SJCRH30 (cell line): ENCODE measurements at places on chromosomes 11 and 22.
A peak's percentile ranks its signal among the peaks of the same experiment; 100 is the strongest.

GRCh38 chr11:29809121-29809520 lies 207.7 kb downstream of the KCNA4 start:
- H3K4me1 ChIP-seq, result no peaks in the 10 kb centered on the region
- no peak overlapping the region for H3K27ac ChIP-seq
- H3K36me3 ChIP-seq, result no peaks in the 10 kb centered on the region
- no peak for DNase-seq

DNA sequence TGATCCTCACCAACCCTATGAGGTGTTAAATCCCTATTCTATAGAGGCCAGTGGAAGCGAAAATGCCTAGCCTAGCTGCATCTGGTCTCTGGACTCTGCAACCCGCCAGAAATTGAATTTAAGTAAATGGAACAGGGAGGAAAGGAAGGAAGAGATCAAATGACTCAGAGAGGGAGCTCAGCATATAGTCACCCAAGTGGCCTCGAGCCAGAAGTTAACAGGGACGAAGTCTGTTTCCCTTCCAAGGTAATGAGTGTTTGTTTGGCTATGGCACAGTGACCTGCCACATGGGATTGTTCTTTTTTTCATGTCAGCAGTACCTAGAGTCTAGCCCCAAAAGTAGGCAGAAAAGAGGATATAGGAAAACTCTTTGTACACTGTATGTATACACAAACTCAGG lies 66.3 kb downstream of the PAK1 start:
- H3K27ac ChIP-seq, result peak overlapping the region; percentile 55
- DNase-seq, result peak; percentile 83
- H3K27me3 ChIP-seq, result no peaks in the 10 kb centered on the region
- H3K36me3 ChIP-seq, result no peaks in the 10 kb centered on the region

- no peak overlapping the region for H3K4me3 ChIP-seq
- DNase-seq, result no peak
- H3K27me3 ChIP-seq, result no peaks in the 10 kb centered on the region
- H3K27ac ChIP-seq, result no peak overlapping the region
- peaks cover 9% of the 10 kb centered on the region; the same call in 1 of the 2 replicates for H3K4me1 ChIP-seq
Observed at GRCh38 chr11:20064961-20065405, 95.3 kb downstream of the DBX1 start.

DNA sequence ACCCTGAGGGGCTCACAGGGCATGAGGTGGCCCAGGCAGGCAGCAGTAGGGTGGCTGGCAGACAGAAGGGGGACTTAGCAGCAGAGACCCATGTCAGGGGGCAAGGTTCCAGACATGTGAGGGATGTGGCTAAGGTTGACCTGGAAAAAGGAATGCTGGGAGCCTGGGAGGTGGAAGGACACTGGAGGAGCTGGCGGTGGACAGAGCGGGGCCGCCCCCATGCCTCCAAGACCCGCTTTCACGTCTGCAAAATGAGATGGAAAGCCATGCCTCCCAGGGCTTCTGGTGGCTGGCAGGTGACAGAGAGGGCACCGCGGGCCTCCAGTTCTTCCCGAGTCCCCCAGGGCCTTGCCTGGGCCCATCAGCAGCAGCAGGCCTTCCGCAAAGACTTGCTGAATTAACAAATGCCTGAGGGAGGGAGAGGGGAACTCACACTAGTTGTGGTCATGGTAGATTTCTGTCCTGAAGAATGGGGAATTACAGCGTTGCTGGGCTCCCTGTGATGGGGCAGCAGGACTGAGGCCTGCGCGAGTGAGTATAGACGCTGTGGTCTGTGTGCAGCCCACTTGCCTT lies 23.1 kb upstream of the SOX10 start:
- H3K4me3 ChIP-seq, result no peak overlapping the region
- H3K36me3 ChIP-seq, result no peaks in the 10 kb centered on the region
- DNase-seq, result no peak
- H3K4me1 ChIP-seq, result no peaks in the 10 kb centered on the region

- H3K36me3 ChIP-seq, result no peaks in the 10 kb centered on the region
- H3K4me3 ChIP-seq, result no peak overlapping the region
- no peaks in the 10 kb centered on the region for H3K27me3 ChIP-seq
- no peaks in the 10 kb centered on the region for H3K4me1 ChIP-seq
- H3K27ac ChIP-seq, result no peak overlapping the region
- no peak for DNase-seq
Observed at GRCh38 chr11:115060840-115061239, 382.5 kb downstream of the NXPE2 start.

- H3K4me3 ChIP-seq, result no peak overlapping the region
- H3K36me3 ChIP-seq, result peaks cover 33% of the 10 kb centered on the region
- H3K27ac ChIP-seq, result no peak overlapping the region
- no peak for DNase-seq
Observed at GRCh38 chr11:134132808-134133207, 63.9 kb downstream of the JAM3 start.

GRCh38 chr11:57542582-57542981 lies 5.2 kb downstream of the SMTNL1 start:
- H3K27ac ChIP-seq, result no peak overlapping the region
- H3K4me3 ChIP-seq, result no peak overlapping the region

DNA sequence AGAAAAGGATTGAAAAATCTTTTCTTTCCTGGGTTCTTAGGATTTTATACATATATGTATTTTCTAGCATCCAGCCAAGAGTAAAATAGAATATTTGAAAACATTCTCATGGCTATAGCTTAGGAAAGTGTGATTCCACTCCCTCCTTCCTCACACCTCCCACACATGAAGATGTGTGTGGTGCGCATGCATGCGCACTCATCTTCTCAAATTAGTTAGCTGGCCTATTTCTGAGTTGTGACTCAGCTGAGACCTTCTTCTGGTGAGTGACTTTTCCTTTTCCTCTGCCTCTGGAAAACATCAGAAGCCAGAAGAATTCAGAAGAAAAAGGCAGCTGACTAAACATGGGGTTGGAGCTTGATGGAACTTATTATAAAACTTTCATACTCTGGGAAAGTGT lies 149.8 kb downstream of the OR4C45 start:
- H3K27ac ChIP-seq, result no peak overlapping the region
- H3K36me3 ChIP-seq, result no peaks in the 10 kb centered on the region
- no peak overlapping the region for H3K4me3 ChIP-seq
- H3K27me3 ChIP-seq, result no peaks in the 10 kb centered on the region

- no peak overlapping the region for H3K27ac ChIP-seq
- H3K4me3 ChIP-seq, result no peak overlapping the region
- H3K27me3 ChIP-seq, result no peaks in the 10 kb centered on the region
- H3K36me3 ChIP-seq, result peaks cover 28% of the 10 kb centered on the region
- DNase-seq, result no peak
- H3K4me1 ChIP-seq, result no peaks in the 10 kb centered on the region
Observed at GRCh38 chr11:61297341-61297740, 2.2 kb upstream of the VWCE start.

DNA sequence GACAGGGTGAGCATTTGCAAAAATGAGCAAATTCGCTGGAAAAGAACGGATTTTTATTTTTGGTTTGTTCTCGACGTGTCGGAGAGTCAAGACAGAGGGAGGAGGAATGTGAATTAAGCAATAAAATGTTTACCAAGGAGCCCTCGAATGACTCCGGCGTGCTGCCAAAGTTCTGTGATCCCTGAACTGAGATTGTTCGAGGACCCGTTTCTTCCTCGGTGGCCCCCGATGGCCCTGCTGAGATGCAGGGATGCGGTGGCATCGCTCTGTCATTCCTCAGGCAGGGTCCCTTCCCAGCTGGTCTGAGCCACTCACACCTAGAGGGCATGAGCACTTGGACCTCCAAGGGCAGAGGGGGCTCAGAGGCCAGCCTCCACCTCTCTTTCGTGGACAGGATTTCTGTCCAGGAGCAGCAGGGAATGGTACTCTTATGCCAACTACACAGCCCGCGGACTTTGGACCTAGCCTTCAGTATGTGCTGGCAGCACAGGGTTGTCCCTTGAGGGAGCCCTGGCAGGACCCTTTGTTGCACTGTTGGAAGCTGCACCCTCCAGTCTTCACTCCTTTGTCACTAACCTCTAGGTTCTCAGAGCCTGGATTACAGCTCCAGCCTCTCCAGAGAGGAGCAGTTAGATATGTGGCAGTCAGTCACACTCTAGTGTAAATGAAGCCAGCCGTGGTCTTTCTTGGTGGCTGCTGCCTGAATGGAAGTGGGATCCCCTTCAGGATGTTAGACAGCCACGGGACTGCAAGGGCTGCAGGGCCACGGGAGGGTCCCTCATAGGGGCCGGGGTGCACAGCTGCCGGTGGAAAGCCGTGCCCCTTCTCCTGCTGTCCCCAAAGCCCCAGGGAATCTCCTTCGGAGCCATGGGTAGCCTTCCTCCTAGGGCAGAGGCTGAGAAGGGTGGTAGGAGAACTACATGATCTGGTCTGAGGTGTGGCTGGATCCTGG lies 109.4 kb upstream of the ANO1 start:
- no peaks in the 10 kb centered on the region for H3K4me1 ChIP-seq
- no peak overlapping the region for H3K4me3 ChIP-seq
- no peak overlapping the region for H3K27ac ChIP-seq
- no peaks in the 10 kb centered on the region for H3K36me3 ChIP-seq

GRCh38 chr11:116736763-116737162 lies 36.0 kb downstream of the BUD13 start:
- no peaks in the 10 kb centered on the region for H3K36me3 ChIP-seq
- H3K27me3 ChIP-seq, result no peaks in the 10 kb centered on the region

DNA sequence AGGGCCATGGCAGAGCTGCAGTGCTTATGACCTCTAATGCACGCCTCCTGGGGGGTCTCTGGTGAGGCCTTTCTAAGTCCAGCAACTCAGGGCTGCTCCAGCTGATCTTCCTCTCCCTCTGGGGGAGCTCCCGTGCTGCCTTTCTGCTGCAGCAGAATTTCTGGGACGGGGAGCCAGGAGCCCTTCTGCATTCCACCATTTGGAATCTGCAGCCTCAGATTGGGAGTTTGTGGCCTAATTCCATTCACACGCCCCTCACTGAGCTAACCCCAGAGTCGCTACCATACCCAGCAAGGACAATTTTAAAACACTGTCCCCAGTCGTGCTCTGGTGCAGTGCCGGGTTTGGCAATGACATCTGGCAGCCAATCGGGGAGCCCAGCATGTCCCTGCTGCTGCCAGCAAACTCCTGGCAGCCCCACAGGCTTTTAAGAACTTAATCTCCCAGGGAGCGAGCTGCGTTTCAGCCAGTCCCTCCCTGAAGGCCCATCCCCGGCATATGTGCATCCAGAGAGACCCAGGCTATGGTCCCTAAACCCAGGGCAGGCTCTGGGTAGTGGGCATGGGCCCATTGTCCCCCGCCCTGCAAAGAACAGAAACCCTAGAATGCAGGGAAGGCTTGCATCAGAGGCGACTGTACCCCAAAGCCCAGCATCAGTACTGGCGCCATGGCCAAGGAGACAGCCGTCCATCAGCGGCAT lies 4.7 kb downstream of the SHANK2 start:
- no peak overlapping the region for H3K27ac ChIP-seq
- DNase-seq, result no peak
- H3K4me3 ChIP-seq, result no peak overlapping the region
- H3K27me3 ChIP-seq, result no peaks in the 10 kb centered on the region

DNA sequence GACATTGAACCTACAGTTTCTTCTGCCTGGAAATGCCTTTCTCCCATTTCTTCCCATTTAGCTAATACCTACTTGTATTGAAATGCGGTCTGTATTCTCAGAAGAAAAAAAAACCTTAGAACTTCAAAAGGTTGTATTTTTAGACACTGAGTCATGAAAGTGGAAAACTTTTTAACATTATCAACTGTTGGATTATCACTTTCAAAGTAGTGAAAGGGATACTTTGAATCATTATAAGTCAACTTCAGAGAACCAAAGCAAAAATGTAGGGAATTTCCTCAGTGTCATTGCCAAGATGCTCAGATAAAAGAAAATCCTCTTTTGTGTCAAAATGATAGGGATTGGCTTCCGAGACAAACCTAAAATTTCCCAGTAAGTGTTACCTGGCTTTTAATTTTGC lies 6.6 kb downstream of the HOATZ start:
- no peak overlapping the region for H3K4me3 ChIP-seq
- H3K4me1 ChIP-seq, result no peaks in the 10 kb centered on the region
- no peaks in the 10 kb centered on the region for H3K36me3 ChIP-seq
- 0 out of 2 replicates have a peak, but pooled peaks cover 6% of the 10 kb centered on the region for H3K27me3 ChIP-seq
- no peak for DNase-seq
- no peak overlapping the region for H3K27ac ChIP-seq

DNA sequence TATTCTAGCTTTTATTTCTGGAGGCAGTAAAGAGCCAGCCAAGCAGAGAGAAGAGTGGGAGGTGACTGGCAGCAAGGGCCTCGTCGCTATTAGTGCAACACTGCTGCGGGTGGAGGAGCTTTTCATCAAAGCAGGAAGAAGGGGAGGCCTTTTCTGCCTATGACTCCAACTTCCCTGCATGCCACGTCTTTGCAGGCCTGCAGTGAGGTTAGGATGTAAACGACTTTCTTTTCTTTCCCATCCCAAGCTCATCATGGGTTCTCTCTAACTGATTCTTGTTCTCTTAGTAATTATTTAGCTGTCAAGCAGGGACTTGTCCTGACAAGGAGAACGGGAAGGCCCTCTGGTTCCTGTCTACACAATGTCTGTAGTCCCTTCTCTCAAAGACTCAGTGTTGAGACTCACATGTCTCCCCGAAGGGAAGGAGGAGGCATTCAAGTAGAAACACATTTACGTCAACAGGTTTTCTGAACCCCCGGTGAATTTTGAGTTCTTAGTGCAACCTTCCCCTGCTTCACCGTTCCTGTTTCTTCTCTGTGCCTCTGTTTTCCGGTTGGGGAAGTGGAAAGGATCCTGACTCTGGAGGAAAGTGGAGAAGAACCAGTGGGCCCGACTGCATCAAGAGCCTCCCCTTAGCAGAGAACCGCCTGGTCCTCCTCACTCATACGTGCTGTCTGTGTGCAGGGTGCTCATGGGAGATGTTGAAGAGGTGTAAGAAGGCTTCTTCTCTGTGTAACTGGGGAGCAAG lies 56.9 kb downstream of the PACS1 start:
- H3K27me3 ChIP-seq, result no peaks in the 10 kb centered on the region
- no peak overlapping the region for H3K4me3 ChIP-seq
- no peak for DNase-seq
- H3K27ac ChIP-seq, result no peak overlapping the region

- H3K27ac ChIP-seq, result no peak overlapping the region
- no peaks in the 10 kb centered on the region for H3K27me3 ChIP-seq
- H3K4me3 ChIP-seq, result no peak overlapping the region
- no peak for DNase-seq
- no peaks in the 10 kb centered on the region for H3K4me1 ChIP-seq
- no peaks in the 10 kb centered on the region for H3K36me3 ChIP-seq
Observed at GRCh38 chr11:116124922-116125714, 620.9 kb upstream of the CADM1 start.
